ENCODE measurements at places on chromosomes 11 and 22.

GRCh38 chr22:18947905-18948304, 11.8 kb upstream of the PRODH start:
- no peak for DNase-seq

GRCh38 chr22:44185237-44186120, 4.8 kb downstream of the PARVG start:
- DNase-seq: no peak

- no peak for DNase-seq
Observed at GRCh38 chr11:104999721-105000120, 23.2 kb downstream of the CASP5 start.

DNA sequence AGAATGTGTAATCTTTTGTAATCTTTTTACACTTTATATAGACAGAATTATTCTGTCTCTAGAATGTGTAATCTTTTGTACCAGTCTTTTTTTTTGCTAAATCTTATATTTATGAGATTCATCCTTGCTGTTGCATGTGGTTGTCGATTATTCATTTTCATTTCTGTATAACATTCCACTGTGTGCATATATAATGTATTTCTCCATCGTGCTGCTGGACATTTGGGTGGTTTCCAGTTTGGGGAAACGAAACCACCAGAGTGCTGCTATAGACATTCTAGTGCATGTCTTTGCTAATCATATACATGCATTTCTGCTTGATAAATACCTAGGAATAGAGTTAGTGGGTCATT, 146.5 kb downstream of the GRIK4 start:
- DNase-seq: no peak

GRCh38 chr11:69304686-69305085, 10.7 kb downstream of the MYEOV start:
- no peak for DNase-seq

DNA sequence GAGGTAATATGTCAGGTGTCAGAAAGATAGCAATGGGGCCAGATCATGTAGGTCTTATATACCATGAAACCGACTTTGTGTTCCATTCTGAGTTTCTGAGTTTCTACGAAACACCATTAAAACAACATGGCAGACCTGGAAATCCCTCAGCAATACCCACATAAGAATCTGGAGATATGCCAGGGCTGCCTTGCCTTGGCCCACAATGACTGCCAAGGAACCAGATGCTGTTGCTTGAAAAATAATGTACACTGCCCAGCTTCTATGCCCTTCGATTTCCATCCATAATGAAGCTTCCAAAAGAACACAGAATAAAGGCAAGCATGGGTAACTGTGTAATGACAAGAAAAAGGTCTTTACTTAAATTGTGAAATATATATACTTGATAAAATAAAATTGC, 277.4 kb downstream of the SOX6 start:
- no peak for DNase-seq

GRCh38 chr11:74646954-74647353, 54.6 kb downstream of the POLD3 start:
- DNase-seq: no peak

GRCh38 chr22:28894334-28894733, 11.0 kb downstream of the ZNRF3 start:
- DNase-seq: no peak

- no peak for DNase-seq
Observed at GRCh38 chr11:114318361-114318760, 22.2 kb downstream of the NNMT start.
